ENCODE measurements at places on chromosomes 6 and 20.
A peak's percentile ranks its signal among the peaks of the same experiment; 100 is the strongest.

DNA sequence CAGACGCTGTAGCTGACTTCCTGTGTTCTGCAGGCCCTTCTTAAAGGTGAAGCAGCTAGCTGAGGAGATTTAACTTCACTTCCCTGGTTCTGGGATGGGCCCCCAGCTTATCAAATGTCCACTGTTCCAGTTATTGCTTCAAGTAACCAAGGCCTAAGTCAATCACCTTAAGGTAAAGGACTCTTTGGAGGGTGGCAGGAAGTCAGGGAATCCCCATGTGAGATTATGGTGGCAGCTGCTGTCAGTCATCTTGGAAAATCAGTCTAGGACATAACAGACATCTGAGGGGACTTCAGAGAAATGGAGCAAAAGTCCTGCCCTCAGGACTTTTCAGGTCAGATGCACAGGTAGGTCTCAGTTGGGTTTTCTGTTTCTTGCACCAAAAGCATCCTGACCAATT is 3.8 kb downstream of the ELOVL5 start:
- no peak for DNase-seq

DNA sequence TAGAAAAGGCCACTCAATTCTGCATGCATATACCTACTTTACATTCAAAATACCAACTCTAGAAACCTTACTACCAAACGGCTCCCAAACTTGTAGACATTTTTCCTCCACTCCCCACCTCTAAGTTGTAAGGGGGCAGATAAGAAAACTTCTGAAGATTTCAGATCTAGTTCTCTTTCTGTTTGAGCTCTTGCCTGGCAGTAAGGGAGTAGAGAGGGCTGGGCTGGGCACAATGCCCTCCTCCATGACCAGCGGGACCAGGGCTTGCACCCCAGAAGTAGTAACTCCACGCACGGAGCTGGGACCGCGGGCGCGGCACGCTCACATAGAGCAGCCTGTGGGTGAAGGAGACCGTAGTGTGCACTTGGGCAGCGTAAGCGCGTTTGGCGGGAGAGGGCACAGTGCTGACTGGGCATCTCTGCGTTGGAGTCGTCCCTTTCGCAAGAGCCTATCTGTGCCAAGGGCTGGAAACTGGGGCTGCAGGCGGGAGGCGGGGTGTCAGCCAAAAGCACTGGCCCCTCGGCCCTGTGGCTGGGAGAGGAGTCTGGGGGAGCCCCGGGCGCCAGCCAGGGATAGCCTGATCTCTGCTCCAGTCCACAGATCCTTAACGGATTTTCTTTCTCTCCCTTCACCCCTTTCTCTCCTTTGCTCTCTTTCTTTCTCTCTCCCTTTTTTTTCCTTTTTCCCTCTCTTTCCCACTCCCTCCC is 32.4 kb downstream of the PHACTR1 start:
- peak; percentile 86 for DNase-seq

GRCh38 chr6:45504947-45505346 is 127.2 kb upstream of the SUPT3H start:
- no peak for DNase-seq

DNA sequence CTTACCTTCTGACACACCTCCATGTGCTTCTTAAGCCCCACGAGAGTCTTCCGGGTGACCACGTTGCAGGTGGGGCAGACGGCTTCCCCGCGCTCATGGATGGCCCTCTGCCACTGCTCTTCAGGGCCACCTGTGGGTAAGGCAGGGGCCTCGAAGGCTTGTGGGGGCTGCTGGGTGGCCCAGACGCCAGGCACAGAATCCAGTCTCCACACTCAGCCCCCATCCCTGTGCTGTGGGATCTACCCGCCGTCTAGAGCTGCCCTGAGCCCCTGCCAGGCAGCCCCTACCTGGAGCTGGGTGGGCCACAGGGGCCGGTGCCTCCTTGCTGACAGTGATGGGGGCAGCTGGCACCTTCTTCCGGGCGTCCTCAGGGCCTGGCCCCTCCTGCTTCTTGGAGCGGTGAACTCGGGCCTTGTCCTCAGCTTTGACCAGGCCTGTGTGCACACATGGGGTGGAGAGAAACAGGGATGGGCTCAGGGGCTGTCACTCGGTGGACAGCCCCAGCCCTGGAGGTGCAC is 5.9 kb downstream of the ZNF512B start:
- DNase-seq, result no peak

DNA sequence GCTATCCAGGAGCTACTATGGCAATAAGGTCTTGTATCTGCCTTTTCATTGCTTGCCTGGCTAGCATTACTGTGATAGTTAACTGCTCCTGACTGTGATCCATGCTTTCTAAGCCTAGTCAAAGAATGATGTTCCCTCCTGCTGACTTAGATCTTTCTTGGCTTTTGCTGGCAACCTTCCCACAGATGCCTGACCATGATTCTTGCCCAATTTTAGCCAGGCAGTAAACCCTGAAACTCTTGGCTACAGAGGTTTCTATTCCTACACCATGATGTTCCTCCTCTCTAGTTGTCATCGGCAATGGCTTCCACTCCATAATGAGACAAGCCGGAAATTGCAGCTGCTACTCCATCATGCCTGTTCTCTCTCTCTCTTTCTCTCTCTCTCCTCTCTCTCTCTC is 238.1 kb downstream of the HAO1 start:
- DNase-seq, result no peak

DNA sequence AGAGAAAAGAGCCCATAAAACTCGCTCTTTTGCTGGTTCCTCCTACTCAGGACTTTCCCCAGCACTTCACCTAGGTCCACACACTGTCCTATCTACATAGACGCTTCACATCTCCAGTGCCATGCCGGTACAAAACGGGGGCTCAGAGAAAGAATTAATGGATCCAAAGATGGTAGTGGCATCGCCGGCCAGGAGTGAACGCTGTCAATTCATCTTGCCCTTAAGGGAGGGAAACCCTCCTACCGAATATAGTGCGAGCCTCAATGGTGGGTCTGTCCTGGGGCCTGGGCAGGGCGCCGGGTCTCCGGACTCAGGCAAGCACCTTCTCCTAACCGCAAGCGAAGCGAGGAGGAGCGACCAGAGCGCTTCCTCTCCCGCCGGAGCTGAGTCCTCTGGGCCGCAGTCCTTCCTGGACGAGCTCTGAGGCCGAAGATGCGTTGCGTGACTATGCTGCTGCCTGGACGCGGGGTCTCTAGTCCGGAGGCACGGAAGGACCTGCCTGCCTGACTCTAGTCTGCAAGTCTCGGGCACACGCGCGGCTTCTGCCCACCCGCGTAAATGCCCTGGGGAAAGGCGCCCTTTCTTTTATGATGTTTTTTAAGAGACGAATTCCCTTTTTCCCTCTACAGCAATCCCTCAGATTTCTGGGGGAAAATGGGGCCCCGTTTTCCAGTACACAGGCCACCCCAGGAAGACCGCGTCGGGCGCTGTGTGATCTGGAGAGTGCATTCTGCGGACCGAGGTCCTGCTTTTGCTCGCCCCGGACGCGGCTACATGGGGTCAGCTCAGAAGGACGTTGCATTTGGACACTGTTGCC is 100.1 kb upstream of the PRDM1 start:
- DNase-seq, result peak; percentile 60

GRCh38 chr6:27650620-27651370 is 177.9 kb upstream of the ZNF184 start:
- DNase-seq, result peak; percentile 82

- no peak for DNase-seq
Measured at GRCh38 chr6:25458485-25458884, 179.3 kb downstream of the CARMIL1 start.

GRCh38 chr20:22723659-22724058 is 139.3 kb upstream of the FOXA2 start:
- DNase-seq, result no peak

GRCh38 chr20:35145141-35145564 is 2.0 kb downstream of the EDEM2 start:
- DNase-seq, result peak; percentile 44

- no peak for DNase-seq
Measured at GRCh38 chr6:143007646-143008045, 53.0 kb upstream of the AIG1 start.

GRCh38 chr6:122770835-122771601 is 8.5 kb upstream of the FABP7 start:
- DNase-seq, result no peak

GRCh38 chr6:36679043-36679833 is 724 bp downstream of the CDKN1A start:
- no peak for DNase-seq

DNA sequence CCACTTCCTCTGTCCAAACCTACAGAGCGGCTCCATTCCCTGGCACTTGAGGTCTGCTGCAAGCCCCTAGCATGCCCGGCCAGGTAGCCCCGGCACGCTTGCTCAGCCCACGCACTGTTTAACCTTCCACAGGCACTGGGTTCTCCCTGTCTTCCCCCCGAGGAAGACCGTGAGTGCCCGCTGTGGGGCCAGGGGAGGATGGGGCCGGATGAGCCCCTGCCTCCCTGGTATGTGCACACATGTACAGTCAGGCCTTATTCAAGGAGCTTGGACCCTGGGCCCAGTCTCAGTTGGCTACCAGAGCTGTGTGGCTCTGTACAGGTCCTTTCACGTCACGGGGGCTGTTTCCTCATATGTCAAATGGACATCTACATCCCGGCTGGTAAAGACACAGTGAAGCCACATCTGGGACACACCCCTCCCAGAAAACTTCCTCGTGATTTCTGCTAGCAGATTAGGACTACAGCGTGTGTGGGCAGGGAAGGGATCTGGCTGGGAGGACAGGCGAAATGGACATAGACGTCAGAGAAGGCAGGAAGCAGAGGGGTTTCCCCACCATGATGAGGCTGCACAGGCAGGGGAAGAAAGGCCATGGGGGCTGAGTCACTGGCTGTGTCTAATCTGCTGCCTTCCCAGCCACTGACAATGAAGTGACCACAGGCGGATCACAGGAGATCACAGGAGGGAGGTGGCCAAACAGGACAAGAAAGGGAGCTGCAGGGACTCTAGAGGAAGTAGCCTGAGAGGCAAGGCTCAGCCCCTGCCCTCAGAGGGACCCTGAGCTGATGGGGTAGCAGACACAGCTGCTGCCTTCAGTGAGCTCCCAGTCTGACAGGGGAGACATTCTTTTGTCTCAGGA is 62.9 kb downstream of the MRPL14 start:
- DNase-seq, result no peak

GRCh38 chr6:44642349-44642748 is 254.8 kb downstream of the CDC5L start:
- DNase-seq, result no peak

DNA sequence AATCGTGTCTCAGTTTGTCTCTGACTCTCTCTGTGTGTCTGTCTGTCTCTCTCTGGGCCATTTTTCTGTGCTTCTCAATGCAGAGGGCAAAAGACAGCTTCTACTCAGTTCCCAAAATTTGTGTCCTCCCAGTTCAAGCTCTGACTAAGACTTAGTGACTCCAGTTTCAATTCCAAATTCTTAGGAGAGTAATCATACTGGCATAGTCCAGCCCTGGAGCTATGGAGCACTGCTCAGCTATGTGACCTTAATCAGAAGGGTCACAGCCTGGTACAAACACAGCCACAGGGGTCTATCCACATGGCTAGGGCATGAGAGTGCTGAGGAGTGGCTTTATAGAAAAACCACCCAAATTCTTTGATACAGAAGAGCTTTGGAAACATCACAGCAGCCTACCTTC is 91.9 kb downstream of the FOXF2 start:
- no peak for DNase-seq

GRCh38 chr6:116409756-116410155 is 39.0 kb downstream of the DSE start:
- DNase-seq, result no peak

GRCh38 chr20:48359692-48360341 is 468.0 kb downstream of the PREX1 start:
- no peak for DNase-seq

DNA sequence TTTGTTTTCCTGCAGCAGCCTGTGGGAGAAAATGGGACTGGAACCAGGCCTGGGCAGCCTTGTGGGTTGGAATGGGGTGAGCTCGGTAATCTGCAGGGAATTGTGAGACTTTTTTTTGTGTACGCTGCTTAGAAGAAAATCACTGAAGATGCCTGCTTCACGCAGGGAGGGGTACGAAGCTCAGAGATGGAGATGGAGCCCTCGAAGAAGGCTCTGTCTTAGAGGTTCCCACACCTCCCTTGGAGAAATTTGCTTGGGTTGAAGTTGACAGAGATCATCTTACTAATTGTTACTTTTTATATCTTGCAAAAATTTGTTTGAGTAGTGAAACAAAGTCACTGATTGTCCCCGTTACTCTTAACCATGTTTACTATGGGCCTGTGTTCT is 894 bp downstream of the PYGB start:
- no peak for DNase-seq

DNA sequence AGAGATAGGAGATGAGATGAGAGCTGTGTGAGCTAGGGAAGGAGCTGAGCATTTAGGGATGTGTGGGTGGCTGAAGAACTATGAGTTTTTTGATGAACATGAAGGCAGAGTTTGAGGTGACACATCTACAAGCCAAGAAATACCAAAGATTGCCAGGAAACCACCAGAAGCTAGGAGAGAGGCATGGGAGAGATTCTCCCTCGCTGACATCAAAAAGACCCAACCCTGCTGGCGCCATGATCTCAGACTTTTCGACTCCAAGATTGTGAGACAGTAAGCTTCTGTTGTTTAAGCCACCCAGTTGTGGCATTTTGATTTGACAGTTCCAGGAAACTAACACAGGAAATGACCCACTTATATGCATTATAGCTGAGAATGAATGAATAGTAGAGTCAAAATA is 790.9 kb downstream of the TFAP2A start:
- no peak for DNase-seq

GRCh38 chr6:51675922-51676275 is 411.5 kb downstream of the PKHD1 start:
- DNase-seq, result no peak

- DNase-seq, result no peak
Measured at GRCh38 chr20:8812817-8813216, 256.1 kb upstream of the PLCB4 start.

DNA sequence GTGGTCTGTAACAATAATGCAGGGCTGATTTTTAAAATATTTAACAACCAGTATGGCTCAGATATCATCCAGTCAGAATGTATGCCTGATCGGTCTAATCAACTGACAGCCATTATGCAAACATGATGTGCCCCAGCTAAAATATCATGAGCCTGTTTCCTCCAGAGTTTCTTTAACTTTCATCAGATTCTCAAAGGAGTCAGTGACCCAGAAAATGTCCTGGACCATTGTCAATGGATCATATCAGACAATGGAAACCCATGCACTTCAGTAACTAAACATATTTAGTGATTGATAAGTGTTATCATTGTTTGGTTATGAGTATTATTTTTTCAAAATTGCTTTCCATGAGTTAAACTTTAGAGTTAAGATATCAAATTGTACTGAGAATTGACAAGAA is 173.5 kb downstream of the LMBRD1 start:
- DNase-seq, result no peak

DNA sequence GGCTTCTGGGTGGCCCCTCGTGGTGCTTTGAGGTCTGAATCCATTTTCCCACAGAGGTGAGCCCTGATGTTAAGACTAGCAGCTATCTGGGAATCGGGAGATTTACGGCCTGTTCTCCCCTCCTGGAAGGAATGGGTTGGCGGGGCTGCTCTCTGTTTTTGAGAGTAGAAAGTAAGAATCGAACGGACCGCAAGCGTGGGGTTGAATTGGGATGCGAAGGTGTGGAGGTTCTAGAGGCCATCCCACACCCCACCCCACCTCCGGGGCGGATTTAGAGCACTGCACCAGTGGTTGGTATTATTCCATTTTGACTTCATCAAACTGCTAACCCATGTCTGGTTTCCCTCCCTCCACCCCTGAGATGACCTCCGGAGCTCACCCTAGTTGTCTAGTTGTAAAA is 11.5 kb downstream of the PYGB start:
- DNase-seq, result no peak
